Right atrium auricular region (tissue), 2 donors: ENCODE measurements at places on chromosomes 4 and X. TPM values are rescaled to one million over a fixed set of nuclear protein-coding genes. Genes with fewer than 3 reads are reported as not detected.

Gene SLC7A11
- total RNA-seq = 1.5 TPM

GRCh38 chr4:184699941-184700340 is 34.0 kb downstream of the CENPU start:
- DNase-seq = no peak

Gene C4orf51
- not detected for total RNA-seq

GRCh38 chr4:28226962-28227361 is 1366.3 kb downstream of the STIM2 start:
- DNase-seq = no peak

GRCh38 chr4:142110136-142110535 is 473.8 kb downstream of the IL15 start:
- DNase-seq = no peak
